ENCODE measurements at places on chromosomes 5 and 9.

- no peak for DNase-seq
- no peaks in the 10 kb centered on the region for H3K36me3 ChIP-seq
- H3K4me1 ChIP-seq = peaks cover 20% of the 10 kb centered on the region
- H3K27me3 ChIP-seq = peaks cover 55% of the 10 kb centered on the region
- H3K4me3 ChIP-seq = no peak overlapping the region
- H3K27ac ChIP-seq = no peak overlapping the region
Observed at GRCh38 chr9:22068369-22068768, 59.3 kb upstream of the CDKN2B start.

- H3K4me1 ChIP-seq = no peaks in the 10 kb centered on the region
- H3K4me3 ChIP-seq = no peak overlapping the region
- DNase-seq = no peak
- peaks cover 23% of the 10 kb centered on the region for H3K27me3 ChIP-seq
- H3K36me3 ChIP-seq = peaks cover 6% of the 10 kb centered on the region
Observed at GRCh38 chr5:32165-32564, 59.8 kb upstream of the PLEKHG4B start.

GRCh38 chr9:112784020-112784785 lies 33.6 kb downstream of the SNX30 start:
- H3K27me3 ChIP-seq = no peaks in the 10 kb centered on the region
- DNase-seq = no peak
- no peak overlapping the region for H3K4me3 ChIP-seq
- no peak overlapping the region for H3K27ac ChIP-seq
- H3K4me1 ChIP-seq = peaks cover 20% of the 10 kb centered on the region
- no peaks in the 10 kb centered on the region for H3K36me3 ChIP-seq

GRCh38 chr5:142842994-142843905 lies 73.1 kb downstream of the ARHGAP26 start:
- no peaks in the 10 kb centered on the region for H3K36me3 ChIP-seq
- H3K27me3 ChIP-seq = no peaks in the 10 kb centered on the region
- no peak overlapping the region for H3K4me3 ChIP-seq
- H3K4me1 ChIP-seq = peaks cover 41% of the 10 kb centered on the region

GRCh38 chr5:76487821-76488220 lies 84.7 kb downstream of the IQGAP2 start:
- DNase-seq = no peak
- H3K4me1 ChIP-seq = peaks cover 17% of the 10 kb centered on the region
- H3K4me3 ChIP-seq = no peak overlapping the region
- no peak overlapping the region for H3K27ac ChIP-seq

GRCh38 chr5:143980506-143980905 lies 168.5 kb downstream of the HMHB1 start:
- no peak overlapping the region for H3K27ac ChIP-seq
- H3K27me3 ChIP-seq = peaks cover 5% of the 10 kb centered on the region
- H3K4me1 ChIP-seq = no peaks in the 10 kb centered on the region
- H3K36me3 ChIP-seq = no peaks in the 10 kb centered on the region
- H3K4me3 ChIP-seq = no peak overlapping the region

GRCh38 chr5:179836225-179837019 lies 15.7 kb downstream of the SQSTM1 start:
- peak; percentile 65 for DNase-seq
- H3K27me3 ChIP-seq = no peaks in the 10 kb centered on the region
- H3K4me3 ChIP-seq = peak overlapping the region; percentile 51
- H3K4me1 ChIP-seq = peaks cover 18% of the 10 kb centered on the region

Measured in activated T-cell treated with anti-CD3 and anti-CD28 coated beads, Interleukin-2, amount 50 U/mL, for 72 hours (primary cell).